ENCODE measurements at places on chromosomes 2 and 18. TPM values are rescaled to one million over a fixed set of nuclear protein-coding genes. Genes with fewer than 3 reads are reported as not detected.

The MOCOS gene
- 0.05 TPM for polyA plus RNA-seq

The CSRNP3 gene
- not detected for polyA plus RNA-seq

DNA sequence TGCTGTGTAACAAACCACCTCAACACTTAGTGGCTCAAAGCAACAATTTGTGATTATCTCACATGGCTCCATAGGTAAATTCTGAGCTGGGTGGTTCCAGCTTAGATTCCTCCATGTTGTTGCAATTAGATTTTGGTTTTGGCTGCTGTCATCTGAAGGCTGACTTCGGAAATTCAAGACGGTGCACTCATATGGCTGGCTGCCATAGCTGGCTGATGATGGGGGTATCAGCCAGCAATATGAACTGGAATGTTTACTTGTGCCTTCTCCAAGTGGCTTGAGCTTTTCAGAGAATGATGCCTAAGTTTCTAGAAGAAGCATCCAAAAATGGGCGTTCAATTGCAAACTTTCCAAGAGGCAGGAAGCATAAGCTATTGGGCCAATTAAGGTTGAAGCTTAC lies 213.1 kb downstream of the GCA start:
- DNase-seq: no peak

DNA sequence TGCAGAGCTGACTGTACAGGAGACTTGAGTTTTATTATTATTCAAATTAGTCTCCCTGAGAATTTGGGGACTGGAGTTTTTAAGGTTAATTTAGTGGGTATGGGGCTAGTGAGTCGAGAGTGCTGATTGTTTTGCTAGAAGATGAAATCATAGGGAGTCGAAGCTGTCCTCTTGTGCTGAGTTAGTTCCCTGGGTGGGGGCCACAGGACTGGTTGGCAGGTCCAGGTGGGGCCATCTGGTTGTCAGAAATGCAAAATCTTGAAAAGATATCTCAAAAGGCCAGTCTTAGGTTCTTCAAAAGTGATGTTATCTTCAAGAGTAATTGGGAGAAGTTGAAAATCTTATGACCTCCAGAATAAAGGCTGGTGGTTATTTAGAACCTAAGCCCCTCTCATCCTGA lies 267.3 kb downstream of the MYCN start:
- no peak for DNase-seq

- DNase-seq: no peak
These were observed 12.0 kb downstream of the SERPINE2 start for GRCh38 chr2:224027070-224027469.

DNA sequence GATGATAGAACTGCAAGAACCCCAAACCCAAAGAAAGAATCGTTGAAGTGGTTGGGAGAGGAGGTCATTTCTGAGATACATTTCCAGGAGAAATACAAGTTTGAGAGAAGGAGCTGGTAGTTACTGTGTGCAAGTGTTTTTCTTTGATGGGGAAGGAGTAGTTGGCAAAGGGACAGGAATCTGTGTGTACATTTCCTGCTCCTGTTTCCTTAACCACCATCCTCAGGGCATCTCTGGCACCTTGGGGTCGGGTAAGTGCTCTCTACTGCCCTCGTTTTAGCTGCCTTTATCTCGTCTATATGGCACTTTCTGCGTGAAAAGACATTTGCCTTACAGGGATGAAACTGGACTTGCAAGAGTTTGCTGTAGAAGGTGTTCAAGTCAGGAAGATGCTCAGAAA lies 27.3 kb downstream of the CDC42EP3 start:
- no peak for DNase-seq

GRCh38 chr2:43262239-43262638 lies 35.8 kb upstream of the ZFP36L2 start:
- DNase-seq: no peak

DNA sequence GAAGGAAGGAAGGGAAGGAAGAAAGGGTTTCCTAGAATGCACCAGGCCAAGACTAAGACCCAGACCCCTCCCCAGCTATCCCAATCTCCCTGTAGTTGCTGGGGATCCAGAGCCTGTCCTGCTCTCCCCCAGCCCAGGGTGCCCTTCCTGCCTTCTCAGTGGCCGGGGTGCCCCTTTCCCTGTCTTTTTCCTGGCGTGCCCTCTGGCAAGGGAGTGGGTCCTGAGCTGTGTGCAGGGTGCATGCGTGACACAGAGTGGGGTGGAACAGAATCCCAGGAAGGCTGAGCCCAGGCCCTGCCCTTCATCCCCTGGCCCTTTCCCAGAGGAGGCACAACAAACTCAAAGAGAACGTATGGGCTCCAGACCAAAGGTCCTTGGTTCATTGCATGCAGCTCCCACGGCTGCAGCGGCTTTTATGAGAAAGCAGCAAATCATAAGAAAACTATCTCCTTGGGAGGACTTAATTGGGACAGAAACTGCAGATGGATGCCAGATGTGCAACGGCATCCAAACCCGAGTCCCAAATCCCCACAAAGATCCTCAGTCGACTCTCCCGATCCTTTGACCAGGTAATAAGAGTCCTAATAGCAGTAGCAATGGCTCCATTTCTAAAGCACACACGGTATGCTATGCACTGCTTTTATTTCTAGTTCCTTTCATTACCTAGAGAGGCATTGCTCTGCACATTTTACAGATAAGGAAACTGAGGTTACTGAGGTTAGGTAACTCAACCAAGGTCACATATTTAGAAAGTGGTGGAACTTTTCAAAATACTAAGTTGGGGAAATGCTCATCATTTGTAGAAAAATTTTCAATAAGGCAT lies 12.7 kb upstream of the ARID5A start:
- no peak for DNase-seq

GRCh38 chr2:28173377-28173776 lies 219.3 kb upstream of the FOSL2 start:
- no peak for DNase-seq

DNA sequence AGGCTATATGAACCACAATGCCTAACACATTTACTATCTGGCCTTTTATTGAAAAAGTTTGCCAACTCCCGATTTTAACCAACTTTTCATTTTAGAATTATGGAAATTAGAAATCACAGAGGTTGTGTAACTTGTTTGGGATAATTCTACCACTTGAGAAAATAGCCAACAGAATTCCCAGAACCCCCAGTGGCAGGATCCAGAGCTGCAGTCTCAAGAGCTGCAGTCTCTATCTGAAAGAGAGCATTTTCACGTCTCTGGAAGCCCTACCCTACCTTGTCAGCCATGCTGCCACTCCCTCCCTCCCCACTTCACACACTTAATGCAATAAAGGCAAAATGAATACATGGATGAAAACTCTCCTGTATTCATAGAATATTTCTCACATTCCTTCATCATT lies 23.4 kb upstream of the TSPYL6 start:
- DNase-seq: no peak

GRCh38 chr18:21342372-21342771 lies 100.3 kb downstream of the GREB1L start:
- no peak for DNase-seq

DNA sequence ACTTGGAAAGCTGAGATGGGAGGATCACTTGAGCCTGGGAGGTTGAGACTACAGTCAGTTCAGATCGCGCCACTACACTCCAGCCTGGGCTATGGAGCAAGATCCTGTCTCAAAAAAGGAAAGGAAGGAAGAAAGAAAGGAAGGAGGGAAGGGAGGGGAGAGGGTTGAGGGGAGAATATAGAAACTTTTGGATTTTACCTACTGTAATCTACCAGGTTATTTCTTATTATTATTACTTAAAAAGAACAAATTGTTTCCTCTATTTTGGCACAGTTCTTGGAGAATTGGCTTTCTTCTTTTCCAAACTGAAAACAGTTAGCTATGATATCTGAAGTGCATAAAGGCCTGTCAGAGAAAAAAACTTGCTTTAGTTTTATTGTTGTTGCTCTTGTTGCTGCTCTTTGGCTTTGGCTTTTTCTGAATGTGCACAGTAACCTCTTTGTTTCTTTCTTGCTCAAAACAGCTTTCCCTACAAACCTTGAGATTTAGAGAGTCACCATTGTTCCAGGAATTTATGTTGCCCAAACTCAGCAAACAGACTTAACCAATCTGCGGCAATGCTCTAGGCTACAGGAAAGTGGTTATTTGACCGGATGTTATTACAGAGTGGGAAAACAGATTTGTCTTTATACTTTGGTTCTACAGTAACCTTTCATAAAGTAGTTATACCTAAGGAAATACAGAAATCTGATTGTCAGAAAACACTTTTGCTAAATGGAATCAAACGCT lies 214.9 kb downstream of the XIRP2 start:
- no peak for DNase-seq

DNA sequence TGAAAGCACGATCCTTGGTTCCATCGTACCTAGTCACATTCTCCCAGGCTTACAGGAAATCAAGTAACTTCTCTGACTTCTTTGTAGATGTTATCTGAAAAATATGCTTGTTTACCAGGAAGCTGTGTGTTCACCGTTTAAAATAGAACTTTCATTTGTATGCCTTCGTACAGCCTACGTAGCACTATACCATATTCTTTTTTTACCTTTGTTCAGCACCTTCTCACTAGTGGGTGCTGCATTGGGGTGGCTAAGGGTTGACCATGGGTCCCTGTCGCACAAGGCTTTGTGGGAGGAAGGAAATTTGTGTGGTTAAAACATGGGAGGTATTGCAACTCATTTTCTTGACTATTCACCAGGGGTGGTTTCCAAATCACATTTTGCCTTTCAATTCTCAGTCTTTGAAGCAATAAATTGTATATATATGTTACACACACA lies 16.6 kb downstream of the MALT1 start:
- no peak for DNase-seq
